HEK293T (cell line): ENCODE measurements at places on chromosomes 11 and 22.

GRCh38 chr22:46538814-46539160, 1.4 kb upstream of the CELSR1 start:
- DNase-seq, result no peak

- no peak for DNase-seq
Observed at GRCh38 chr22:31719850-31720471, 30.0 kb downstream of the PRR14L start.

GRCh38 chr11:66547662-66548009, 933 bp downstream of the ACTN3 start:
- DNase-seq, result no peak

DNA sequence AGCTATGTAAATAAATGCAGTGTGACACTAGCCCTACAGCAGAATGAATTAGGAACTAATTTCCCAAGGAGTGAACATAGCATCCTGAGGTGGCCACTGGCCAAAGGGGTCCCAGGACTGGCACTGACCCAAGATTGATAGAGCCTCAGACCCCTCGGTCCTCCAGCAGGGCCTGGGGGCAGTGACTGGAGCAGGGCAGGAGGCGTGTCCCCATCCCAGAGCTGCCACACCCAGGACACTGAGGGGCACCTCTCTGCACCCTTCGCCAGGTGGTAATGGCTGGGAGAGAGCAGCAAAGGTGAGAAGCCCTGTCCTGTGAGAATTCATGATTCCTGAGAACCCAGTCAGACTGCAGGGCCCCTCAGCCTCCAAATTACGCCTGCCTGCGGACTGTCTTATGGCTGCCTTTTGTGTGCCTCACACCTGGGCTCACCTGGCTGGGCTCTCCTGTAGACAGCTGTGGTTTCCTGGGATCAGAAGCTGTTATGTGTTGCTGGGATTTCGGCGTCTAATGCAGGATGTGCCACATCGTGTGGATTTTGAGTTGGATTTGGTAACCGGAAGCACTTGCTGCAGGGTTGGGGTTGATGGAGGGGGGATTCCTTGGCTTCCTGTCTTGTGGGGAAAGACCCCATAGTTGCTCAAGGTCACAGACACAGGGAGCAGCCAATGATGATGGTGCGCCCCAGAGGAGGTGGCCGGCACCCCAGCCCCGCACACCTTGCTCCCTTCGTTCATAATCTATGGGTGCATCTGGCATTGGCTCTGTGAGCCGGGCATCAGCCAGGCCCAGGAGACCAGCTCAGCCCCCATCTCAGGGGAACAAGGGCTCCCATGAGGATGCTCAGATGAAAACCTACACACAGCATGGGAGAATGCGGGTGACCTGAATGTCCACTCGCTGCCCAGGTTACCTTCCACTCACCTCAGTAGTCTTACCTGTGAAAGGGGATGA, 582.9 kb downstream of the BRD1 start:
- no peak for DNase-seq

- no peak for DNase-seq
Observed at GRCh38 chr11:85813721-85814120, 2.8 kb upstream of the SYTL2 start.
